ENCODE measurements at places on chromosomes 1 and 21.

GRCh38 chr1:187837787-187838186, 1009.0 kb downstream of the PLA2G4A start:
- no peak overlapping the region for H3K27ac ChIP-seq
- H3K4me3 ChIP-seq: no peak overlapping the region
- no peaks in the 10 kb centered on the region for H3K4me1 ChIP-seq
- H3K27me3 ChIP-seq: no peaks in the 10 kb centered on the region
- DNase-seq: no peak

- no peaks in the 10 kb centered on the region for H3K27me3 ChIP-seq
- H3K27ac ChIP-seq: no peak overlapping the region
- no peak overlapping the region for H3K4me3 ChIP-seq
- H3K36me3 ChIP-seq: no peaks in the 10 kb centered on the region
- H3K4me1 ChIP-seq: no peaks in the 10 kb centered on the region
These were observed 18.6 kb upstream of the PDZK1IP1 start for GRCh38 chr1:47208374-47208850.

- H3K36me3 ChIP-seq: no peaks in the 10 kb centered on the region
- peaks cover 6% of the 10 kb centered on the region for H3K4me1 ChIP-seq
- H3K4me3 ChIP-seq: no peak overlapping the region
- H3K27me3 ChIP-seq: no peaks in the 10 kb centered on the region
These were observed 30.7 kb downstream of the FOXO6 start for GRCh38 chr1:41391834-41392527.

- H3K27me3 ChIP-seq: no peaks in the 10 kb centered on the region
- no peaks in the 10 kb centered on the region for H3K4me1 ChIP-seq
- no peak overlapping the region for H3K27ac ChIP-seq
- DNase-seq: no peak
- H3K4me3 ChIP-seq: no peak overlapping the region
These were observed 56.3 kb downstream of the POU2F1 start for GRCh38 chr1:167276969-167277368.

- H3K4me3 ChIP-seq: no peak overlapping the region
- peaks cover 11% of the 10 kb centered on the region for H3K4me1 ChIP-seq
- H3K27ac ChIP-seq: peak overlapping the region; percentile 18
- no peaks in the 10 kb centered on the region for H3K27me3 ChIP-seq
- no peak for DNase-seq
These were observed 1.7 kb upstream of the ELK4 start for GRCh38 chr1:205633421-205633976.

- no peak for DNase-seq
- H3K27me3 ChIP-seq: no peaks in the 10 kb centered on the region
- H3K36me3 ChIP-seq: no peaks in the 10 kb centered on the region
- H3K4me3 ChIP-seq: no peak overlapping the region
These were observed 22.1 kb downstream of the BCAS2 start for GRCh38 chr1:114559356-114559755.

DNA sequence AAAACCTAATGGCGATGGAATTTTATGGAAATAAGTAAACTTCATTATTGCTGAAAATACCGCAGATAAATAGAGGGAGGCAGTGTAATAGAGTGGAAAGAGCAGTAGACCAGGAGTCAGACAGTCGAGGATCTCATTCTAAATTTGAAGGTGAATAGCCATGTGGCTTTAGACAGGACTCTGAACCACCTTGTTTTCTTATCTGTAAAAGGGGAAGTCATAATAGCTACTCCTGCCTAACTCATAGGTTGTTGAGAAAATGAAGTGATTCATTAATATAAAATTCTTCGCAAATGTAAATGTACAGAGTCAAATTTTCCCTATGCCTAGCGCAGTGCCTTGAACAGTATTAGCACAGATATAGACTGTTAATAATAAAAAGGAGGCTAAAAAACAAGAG, 14.8 kb downstream of the RPS6KC1 start:
- no peak overlapping the region for H3K27ac ChIP-seq
- no peaks in the 10 kb centered on the region for H3K27me3 ChIP-seq

- H3K36me3 ChIP-seq: no peaks in the 10 kb centered on the region
- no peak for DNase-seq
- no peaks in the 10 kb centered on the region for H3K27me3 ChIP-seq
- H3K4me1 ChIP-seq: no peaks in the 10 kb centered on the region
These were observed 15.4 kb downstream of the ZP4 start for GRCh38 chr1:237875291-237875690.

DNA sequence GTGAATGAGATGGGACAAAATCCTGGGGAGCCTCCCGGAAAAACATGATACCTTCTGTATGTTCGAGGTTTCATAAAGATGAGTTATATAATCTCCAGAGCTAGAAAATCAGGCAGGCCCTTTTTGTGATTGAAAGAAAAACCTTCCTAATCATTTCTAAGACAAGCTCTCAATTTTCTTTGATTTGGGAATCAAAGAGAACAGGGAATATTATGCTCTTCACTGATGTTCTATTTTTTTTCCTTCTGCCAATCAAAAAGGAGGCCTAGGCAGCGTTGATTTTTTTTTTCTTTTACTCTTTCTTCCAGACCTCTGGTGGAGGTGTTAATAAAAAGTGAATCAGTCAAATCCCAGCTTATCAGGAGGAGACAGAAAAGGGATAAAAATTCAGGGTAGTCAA, 34.5 kb downstream of the DIRAS3 start:
- no peaks in the 10 kb centered on the region for H3K27me3 ChIP-seq
- H3K4me3 ChIP-seq: no peak overlapping the region
- no peaks in the 10 kb centered on the region for H3K36me3 ChIP-seq

DNA sequence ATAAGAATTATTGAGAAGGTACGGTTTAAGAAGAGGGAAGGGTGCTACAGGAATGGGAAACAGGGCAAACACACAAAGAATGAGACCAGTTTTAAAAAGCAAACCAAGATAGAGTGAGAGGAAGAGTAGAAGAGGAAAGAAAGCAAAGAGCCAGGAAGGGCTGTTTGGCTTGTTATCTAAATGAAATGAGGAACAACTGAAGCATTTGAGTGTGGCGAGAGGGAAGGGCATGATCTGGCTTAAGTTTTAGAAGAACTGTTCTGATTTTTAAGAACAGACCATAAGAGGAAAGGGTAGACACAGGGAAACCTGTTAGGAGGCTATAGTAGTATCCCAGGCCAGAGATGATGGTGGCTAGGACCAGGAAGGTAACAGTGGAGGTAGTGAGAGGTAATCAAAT, 73.8 kb downstream of the TUT4 start:
- H3K4me1 ChIP-seq: no peaks in the 10 kb centered on the region
- H3K36me3 ChIP-seq: no peaks in the 10 kb centered on the region
- no peaks in the 10 kb centered on the region for H3K27me3 ChIP-seq
- no peak overlapping the region for H3K27ac ChIP-seq
- H3K4me3 ChIP-seq: no peak overlapping the region

GRCh38 chr1:99481391-99481996, 164.4 kb upstream of the PALMD start:
- H3K4me3 ChIP-seq: no peak overlapping the region
- H3K36me3 ChIP-seq: no peaks in the 10 kb centered on the region
- no peaks in the 10 kb centered on the region for H3K4me1 ChIP-seq
- peaks cover 5% of the 10 kb centered on the region for H3K27me3 ChIP-seq
- no peak overlapping the region for H3K27ac ChIP-seq

DNA sequence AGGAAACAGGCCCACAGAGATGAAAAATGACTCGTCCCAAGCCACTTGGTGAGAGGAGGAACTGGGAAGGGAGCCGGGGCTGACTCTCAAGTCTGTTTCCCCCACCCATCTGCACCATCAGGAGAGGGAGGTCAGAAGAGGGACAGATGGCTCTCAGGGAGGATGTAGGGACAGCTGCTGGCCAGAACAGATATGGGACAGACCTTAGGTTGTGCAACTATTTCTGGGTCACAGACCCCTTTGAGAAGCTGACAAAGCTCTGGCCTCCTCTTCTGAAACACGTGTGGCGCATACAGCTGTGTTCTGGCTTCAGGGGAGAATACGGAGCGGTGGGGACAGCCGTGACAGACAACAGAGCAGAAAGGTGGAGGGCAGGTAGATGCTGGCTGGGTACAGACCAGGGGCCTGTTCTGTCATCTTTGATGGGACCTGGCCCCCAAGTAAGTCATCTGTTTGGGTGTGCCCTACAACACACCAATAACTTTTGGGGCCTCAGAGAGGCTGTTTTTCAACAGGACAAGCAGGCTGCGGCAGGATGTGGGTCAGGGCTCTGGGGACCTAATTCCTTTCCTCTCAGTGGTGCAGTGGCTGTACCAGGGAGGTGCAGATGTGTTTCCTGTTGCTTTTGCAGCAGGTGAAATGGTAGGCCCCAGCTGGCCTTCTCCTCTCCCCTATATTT, 7.3 kb downstream of the SH3BGRL3 start:
- H3K27me3 ChIP-seq: no peaks in the 10 kb centered on the region
- H3K4me3 ChIP-seq: no peak overlapping the region
- DNase-seq: no peak
- H3K27ac ChIP-seq: peak overlapping the region; percentile 21

DNA sequence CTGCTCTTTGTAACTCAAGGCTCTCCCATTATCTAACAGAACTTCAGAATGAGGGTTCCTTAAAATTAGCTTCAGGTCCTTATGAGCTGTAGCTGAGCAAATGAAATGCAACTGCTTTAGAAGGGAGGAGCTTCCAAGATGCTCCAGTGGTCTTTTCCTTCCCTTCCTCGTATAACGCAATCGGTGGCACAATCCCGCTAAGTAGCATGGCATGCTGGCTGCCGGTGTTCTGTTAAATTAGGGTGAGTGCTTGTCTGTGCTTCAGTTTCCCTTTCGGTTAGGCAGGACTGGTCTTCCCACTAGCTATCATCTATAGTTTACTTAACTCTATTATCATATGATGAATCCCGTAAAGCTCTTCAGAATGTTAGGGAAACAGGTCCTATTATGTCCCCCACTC, 917 bp downstream of the KIAA0040 start:
- no peak for DNase-seq
- no peaks in the 10 kb centered on the region for H3K36me3 ChIP-seq
- peak overlapping the region; percentile 48 for H3K4me3 ChIP-seq
- H3K4me1 ChIP-seq: no peaks in the 10 kb centered on the region
- H3K27ac ChIP-seq: peak overlapping the region; percentile 77

- no peaks in the 10 kb centered on the region for H3K36me3 ChIP-seq
- no peak for DNase-seq
- H3K27me3 ChIP-seq: no peaks in the 10 kb centered on the region
- H3K4me1 ChIP-seq: no peaks in the 10 kb centered on the region
- H3K27ac ChIP-seq: no peak overlapping the region
- H3K4me3 ChIP-seq: no peak overlapping the region
These were observed 19.8 kb upstream of the ST3GAL3 start for GRCh38 chr1:43687301-43688108.

DNA sequence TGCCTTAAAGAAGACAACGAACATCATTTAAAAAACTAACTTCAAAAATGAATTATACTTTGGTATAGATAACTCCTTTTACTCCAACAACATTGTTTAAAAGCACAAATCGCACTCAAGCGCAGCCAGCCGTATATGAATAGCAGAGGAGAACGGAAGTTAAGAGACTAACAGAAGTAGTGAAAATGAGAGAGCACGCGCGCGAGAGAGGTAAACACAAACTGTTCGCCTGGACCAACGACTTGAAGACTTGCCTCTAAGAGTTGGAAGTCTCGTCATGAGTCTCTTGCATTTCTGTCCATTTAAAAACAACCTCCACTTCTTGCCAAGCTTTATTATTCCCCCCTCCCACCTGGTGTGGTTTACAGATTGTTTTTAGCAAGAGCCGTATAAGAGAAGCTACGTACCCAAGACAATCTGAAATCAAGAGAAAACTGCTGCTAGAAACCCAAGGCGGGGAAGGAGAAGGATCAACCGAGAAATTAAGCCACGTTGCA, 479 bp downstream of the SELENOF start:
- H3K4me1 ChIP-seq: peaks cover 5% of the 10 kb centered on the region
- peak overlapping the region; percentile 92 for H3K27ac ChIP-seq
- no peaks in the 10 kb centered on the region for H3K27me3 ChIP-seq
- no peak for DNase-seq
- no peaks in the 10 kb centered on the region for H3K36me3 ChIP-seq
- peak overlapping the region; percentile 97 for H3K4me3 ChIP-seq

DNA sequence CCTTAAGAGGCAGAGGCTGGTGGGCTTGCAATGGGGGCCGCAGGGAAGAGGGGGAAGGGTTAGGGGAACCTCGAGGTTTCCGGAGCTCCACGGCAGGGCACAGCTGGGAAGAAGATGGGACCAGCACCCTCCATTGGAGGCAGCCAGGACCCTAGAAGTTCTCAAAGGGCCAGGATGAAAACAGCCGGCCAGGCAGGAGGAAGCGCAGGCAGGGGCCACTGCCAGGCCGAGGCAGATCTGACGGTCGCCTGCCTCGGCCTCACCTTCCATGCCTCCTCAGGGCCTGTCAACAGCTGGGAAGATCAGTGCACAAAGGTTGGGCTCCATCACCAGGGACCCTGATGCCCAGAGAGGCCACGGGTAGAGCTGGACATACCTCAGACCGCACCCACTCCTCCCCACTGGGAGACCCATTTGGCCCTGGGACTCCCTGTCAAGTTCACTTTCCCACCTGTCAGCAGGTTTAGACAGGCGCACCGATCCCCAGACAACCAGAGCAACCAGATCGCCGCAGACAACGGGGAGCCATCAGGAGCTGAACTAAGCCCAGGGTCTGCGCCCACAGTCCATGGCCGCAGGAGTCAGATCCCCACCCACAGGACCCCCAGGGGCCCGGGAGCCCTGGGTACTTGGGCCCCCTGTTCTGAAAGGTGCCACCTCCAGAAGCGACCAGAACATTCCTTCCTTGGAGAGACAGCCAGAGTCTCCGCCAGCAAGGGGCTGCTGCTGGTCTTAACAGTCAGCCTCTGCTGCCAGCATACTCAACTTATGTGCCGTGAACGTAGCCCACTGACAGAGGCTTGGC, 2.2 kb downstream of the SLC19A1 start:
- H3K27ac ChIP-seq: no peak overlapping the region
- no peaks in the 10 kb centered on the region for H3K4me1 ChIP-seq
- DNase-seq: no peak
- H3K36me3 ChIP-seq: no peaks in the 10 kb centered on the region
- H3K4me3 ChIP-seq: no peak overlapping the region

- H3K4me3 ChIP-seq: no peak overlapping the region
- H3K4me1 ChIP-seq: no peaks in the 10 kb centered on the region
- H3K27me3 ChIP-seq: no peaks in the 10 kb centered on the region
- no peak for DNase-seq
- no peak overlapping the region for H3K27ac ChIP-seq
- no peaks in the 10 kb centered on the region for H3K36me3 ChIP-seq
These were observed 37.0 kb upstream of the ADGRL4 start for GRCh38 chr1:79043506-79043905.

GRCh38 chr1:177356674-177357435, 186.1 kb downstream of the BRINP2 start:
- DNase-seq: no peak
- H3K36me3 ChIP-seq: no peaks in the 10 kb centered on the region
- no peak overlapping the region for H3K4me3 ChIP-seq
- H3K27ac ChIP-seq: no peak overlapping the region
- H3K27me3 ChIP-seq: no peaks in the 10 kb centered on the region

DNA sequence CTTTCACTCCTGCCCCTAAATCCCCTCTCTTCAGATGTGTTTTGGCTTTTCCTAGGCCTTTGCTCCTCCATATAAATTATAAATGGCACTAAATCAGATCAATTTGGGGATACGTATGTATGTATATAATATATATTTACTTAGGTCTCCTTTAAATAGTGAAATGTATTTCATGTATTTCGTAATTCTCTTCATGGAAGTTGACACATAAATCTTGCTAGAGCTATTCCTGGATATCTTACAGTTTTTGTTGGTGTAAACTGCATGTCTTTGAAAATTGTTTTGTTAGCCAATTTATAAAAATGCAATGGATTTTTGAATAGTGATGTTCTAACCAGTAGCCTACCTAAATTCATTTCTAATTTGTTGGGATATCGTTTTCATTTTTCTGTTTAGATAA, 9.0 kb downstream of the RPF1 start:
- peaks cover 2% of the 10 kb centered on the region for H3K36me3 ChIP-seq
- H3K27ac ChIP-seq: no peak overlapping the region
- H3K4me1 ChIP-seq: no peaks in the 10 kb centered on the region
- no peak for DNase-seq
- H3K27me3 ChIP-seq: no peaks in the 10 kb centered on the region
- no peak overlapping the region for H3K4me3 ChIP-seq
